ENCODE measurements at places on chromosomes 1 and 21. TPM values are rescaled to one million over a fixed set of nuclear protein-coding genes. Genes with fewer than 3 reads are reported as not detected.

Gene OR10J1
- not detected for total RNA-seq

Gene KPRP
- not detected for total RNA-seq

Gene FRRS1
- total RNA-seq: 31.4 TPM

Gene PM20D1
- not detected for total RNA-seq

Gene AIM2
- total RNA-seq: not detected

Gene ADAM30
- not detected for total RNA-seq

Gene AIRE
- total RNA-seq: not detected

Gene OR2T33
- not detected for total RNA-seq

Gene RAP1GAP
- not detected for total RNA-seq

Gene TP53BP2
- 56.5 TPM for total RNA-seq

Gene HHIPL2
- not detected for total RNA-seq

Gene ACTL8
- total RNA-seq: not detected

Gene PDPN
- 8.1 TPM for total RNA-seq

Gene MIXL1
- total RNA-seq: not detected

Gene LRRC7
- total RNA-seq: not detected

Measured in subcutaneous adipose tissue (tissue), 4 donors.